ENCODE measurements at places on chromosomes 6 and 20.

- DNase-seq, result no peak
These were observed 8.8 kb upstream of the TAF8 start for GRCh38 chr6:42041481-42042053.

DNA sequence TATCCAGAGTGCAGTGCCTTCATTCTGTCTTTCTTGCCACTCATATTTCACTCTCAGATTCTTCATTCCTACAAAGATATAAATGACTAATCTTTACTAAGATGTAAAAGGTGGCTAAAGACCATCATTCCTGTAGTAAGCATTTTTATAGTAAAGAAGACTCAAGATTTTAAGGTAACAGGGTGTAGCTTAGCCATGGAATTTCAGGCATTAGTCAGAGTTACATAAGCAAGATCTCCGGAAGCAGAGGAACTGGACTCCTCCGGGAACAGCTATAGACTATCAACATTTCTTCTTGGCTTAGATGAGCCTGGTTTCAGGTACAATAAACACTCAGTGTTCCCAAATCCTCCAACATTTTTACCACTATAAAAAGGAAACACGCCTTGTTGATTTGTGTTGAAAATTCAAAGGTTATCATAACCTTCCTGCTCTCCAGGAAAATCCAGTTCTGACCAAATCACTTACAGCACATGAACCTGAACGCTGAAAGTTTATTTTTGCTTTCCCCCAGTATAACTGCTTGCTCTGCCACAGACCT is 23.7 kb downstream of the SERPINB1 start:
- DNase-seq, result no peak

- peak; percentile 26 for DNase-seq
These were observed 57.6 kb upstream of the HMGCLL1 start for GRCh38 chr6:55636406-55637102.

- DNase-seq, result no peak
These were observed 4.0 kb downstream of the ID4 start for GRCh38 chr6:19841181-19841580.

GRCh38 chr6:130159956-130160355 is 62.8 kb downstream of the SAMD3 start:
- no peak for DNase-seq

- DNase-seq, result no peak
These were observed 4.3 kb downstream of the PREX1 start for GRCh38 chr20:48823476-48823875.

DNA sequence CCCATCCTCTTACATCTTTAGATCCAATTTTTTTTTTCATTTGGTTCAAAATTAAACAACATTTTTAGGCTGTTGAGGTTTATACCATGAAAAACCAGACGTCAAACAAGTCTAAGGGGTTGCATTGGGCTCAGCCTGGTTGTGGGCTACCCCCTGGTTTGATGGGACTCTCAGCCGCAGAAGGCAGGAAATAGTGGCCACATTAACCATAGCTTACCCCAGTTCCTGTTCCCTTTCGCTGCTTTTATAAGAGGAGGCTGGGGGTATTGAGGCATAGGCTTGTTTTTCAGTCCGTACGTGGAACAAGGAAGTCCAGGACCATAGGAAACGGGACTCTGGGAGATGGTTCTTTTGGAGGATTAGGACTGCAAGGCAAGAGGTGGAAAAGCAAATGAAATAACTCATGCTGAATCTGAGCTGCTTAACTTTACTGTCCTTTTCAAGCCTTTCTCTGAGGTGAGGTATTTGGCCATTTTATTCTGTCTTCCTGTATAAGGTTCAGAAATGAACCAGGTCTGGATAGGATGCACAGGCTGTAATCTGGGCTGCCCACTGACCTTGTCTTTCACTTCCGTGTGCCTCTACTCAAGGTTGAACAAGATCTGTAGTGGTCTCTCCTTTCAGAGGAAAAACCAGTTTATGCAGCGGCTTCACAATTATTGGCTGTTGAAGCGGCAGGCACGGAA is 7.7 kb downstream of the BRPF3 start:
- no peak for DNase-seq

- no peak for DNase-seq
These were observed 719.4 kb downstream of the EPM2A start for GRCh38 chr6:145015739-145016558.

DNA sequence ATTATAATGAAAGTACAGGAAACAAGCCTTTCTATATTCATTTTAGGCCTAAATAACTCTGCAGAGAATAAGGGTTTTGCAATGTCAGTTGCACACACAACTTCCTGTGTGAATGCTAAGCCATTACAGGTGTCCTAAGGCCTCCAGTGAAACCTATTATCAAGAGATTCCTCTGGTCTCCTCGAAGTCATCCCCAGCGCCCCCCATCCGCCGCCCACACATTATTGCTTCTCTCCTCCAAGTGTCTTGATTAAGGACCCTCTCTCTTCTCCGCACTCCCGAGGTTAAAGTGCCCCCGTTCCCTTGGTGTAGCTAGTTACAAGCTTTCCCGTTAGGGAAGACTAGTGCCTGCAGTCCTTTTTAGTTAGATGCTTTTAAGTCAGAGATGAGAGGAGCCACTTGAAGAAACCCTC is 1.3 kb downstream of the HIVEP2 start:
- no peak for DNase-seq

GRCh38 chr6:7668936-7669335 is 57.0 kb upstream of the BMP6 start:
- no peak for DNase-seq

DNA sequence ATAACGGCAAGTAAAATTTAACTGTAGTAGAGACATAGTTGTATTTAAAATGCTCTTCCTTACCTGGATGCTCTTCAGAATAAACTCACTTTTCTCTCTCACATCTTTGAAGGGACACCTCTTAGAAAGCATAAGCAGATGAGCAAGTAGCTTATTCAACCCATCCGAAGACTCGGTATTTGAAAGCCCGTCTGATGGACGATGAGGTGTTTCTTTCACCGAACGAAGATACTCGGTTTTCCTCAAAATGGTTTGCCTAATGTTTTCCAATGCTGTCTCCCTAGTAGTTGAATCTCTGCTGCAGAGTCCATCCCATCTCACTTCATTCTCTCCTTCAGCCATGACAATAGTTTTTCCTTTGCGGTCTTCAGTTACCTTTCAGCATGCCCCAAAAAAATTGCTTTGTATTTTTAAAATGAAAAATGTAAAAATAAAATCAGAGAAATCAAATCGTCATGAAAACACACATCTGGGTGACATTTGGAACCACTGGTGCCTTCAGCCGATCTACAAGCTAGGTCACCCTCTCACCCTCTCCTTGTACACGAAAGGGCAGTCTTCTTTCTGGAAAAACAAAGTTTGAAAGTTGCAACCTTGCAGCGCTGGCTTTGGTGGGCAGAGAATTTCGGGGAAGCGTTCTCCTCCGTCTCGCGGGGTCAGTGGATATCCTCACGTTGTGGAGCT is 772 bp downstream of the SESN1 start:
- DNase-seq, result no peak

DNA sequence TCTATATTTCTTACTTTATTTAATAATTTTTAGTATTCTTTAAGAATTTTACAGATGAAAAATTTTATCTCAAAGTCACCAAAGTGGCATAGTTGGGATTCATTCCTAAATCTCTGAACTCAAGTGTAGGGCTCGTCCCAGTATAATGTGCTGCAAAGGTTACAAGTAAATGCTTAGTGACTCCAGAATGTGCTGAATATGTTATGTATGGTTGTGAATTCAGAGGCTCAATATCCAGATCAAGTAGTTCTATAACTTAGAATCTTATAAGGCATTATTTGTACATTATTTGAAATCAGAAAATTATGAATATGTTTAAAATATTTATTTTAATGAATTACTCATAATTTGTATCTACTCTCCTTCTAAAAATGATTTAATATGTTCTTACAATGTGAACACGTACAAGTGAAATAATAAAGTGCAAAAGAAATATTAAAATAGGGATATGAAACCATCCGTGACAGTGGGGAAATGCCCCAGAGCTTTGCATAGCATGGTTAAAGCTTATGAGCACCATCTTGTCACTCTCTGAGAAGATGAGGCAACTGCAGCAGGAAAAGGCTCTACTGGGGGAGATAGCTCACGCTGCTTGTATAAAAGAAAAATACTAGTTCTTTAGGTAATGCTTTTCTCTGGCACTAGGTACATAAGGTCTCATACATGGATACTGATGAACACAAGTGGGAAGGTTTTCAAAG is 259.0 kb downstream of the FOXC1 start:
- DNase-seq, result no peak

DNA sequence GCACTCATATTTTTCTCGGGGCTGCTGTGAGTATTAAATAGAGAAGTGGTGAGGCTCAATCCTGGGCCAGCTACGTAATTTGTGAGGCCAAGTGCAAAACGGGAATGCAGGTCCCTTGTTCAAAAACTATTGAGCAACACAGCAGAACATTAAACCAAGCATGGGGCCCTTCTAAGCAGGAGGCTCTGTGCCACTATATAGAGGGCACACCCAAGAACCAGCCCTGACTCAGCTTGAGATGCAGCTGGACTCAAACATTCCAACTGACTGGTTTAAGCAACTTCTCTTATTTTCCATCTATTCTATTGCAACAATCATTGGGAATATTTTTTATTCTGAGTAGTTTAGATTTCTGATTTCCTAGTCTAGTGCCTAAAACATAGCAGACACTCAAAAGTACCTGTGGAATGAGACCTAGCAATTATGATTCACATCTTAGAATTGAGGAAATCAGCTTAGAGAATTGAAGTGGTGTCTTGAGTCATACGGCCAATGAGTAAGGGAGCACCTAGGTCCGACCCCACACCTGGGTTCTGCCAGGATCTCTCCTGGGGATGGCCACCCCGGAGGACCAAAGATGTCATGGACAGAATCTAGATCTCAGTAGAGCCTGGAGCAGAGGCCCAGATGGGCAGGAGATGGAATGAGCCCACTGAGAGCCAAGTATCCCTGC is 1.3 kb downstream of the SIRPB2 start:
- DNase-seq, result no peak

- DNase-seq, result no peak
These were observed at the start of gene HLA-DPA1 for GRCh38 chr6:33073431-33073871. HLA-DPA1 (minus strand) TSS chr6:33073649.

GRCh38 chr6:167119670-167120582 is 3.0 kb upstream of the CCR6 start:
- DNase-seq, result no peak

All from NCI-H510A treated with DMSO at 0.1 percent for 48 hours (cell line).